ENCODE measurements at places on chromosomes 11 and 22.

- no peak for DNase-seq
Measured at GRCh38 chr22:22935056-22935545, 47.5 kb downstream of the IGLL5 start.

GRCh38 chr11:110908401-110909105 is 196.3 kb upstream of the ARHGAP20 start:
- DNase-seq, result no peak

DNA sequence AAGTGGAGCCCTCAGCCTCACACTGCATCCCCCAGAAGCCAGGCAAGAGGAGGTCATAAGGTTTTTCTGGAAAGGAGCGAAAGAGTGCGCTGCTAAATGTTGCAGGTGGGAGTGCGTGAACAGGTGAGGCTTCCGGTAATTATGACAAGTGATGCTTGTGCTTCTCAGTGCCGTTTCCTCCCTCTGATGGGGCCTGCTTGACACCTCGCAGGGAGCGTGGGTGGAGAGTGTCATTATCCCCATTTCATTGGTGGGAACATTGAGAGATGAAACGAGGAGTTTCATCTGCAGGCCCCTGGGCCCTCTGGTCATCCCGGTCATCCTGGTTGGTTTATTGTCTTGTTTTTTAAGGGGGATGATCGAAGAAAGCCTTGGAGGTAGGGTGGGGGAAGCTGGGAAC is 57.5 kb downstream of the BCR start:
- DNase-seq, result peak; percentile 30

GRCh38 chr11:36230779-36231699 is 58.2 kb downstream of the COMMD9 start:
- no peak for DNase-seq

GRCh38 chr11:44828296-44828695 is 101.5 kb downstream of the TSPAN18 start:
- DNase-seq, result no peak

GRCh38 chr11:36447947-36448346 is 62.1 kb downstream of the TRAF6 start:
- DNase-seq, result no peak

DNA sequence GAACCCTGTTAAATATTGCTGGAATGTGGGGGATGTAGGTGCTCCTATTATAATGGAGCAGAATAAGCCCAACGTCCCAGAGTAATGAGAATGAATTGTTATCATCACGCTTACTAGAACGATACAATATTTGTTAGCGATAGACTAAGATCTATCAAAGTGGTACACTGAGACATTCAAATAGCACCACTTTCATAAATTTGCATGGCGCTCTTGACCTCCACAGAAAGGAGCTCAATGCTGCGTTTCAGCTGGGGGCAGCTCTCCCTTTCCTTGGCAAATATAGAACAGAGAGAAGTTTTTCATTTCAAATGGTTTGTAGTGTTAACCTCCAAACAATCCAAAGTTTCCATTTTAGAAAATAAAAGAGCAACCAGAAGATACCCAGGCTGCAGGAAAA is 38.2 kb upstream of the BLID start:
- DNase-seq, result no peak

DNA sequence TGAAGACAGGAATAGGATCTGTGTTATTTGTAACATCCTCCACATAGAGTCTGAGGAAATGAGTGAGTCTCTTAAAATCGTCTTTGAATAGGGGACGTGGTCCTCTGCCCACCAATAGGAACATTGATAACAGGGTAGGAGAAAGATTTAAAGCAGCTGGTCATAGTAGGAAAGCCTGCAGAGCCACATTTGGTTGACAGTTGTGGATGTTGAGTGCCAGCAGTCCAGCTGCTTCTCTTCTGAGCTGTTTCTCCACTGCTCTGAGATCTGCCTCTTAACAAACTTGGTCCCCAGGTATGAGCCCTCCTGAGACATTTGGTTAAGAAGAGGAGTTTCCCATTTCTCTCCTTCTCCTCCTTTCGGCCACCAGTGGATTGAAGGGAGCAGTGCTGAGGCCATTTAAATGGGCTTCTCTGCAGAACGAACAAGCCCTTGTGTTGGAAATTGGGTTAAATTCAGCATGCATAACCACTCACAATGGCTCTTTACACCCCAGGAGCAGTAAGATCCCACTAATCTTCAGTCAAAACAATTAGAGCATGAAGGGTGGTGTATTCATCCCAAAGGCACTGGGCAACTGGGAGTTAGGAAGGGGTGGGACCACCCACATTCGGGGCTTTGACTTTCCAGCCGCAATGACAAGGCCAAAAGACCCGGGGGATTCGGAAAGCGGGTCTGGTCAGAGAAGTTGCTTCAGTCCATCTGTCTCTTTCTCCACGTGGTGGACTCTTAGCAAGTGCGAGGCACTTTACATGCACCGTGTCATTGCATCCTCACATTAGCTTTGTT is 32.3 kb downstream of the MIAT start:
- no peak for DNase-seq

DNA sequence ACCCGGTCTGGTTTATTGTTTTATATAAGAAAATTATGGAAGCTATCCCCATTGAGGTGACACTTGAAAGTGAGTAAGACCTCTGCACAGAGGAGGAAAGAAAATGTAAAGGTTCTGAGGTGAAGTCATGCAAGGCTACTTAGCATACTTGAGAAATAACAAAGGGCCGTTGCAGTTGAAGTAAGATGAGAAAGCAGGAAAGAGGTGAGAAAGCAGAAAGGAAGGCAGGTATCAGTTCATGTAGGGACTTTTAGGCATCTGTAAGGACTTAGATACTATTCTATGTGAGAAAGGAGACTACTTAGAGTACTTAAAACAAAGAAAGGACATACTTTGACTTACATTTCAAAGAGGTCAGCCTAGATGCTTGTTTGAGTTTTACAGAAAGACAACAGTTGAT is 84.7 kb downstream of the CASP12 start:
- DNase-seq, result no peak

Data from activated T-helper 1 cell treated with anti-CD3 and anti-CD28 coated beads, Interleukin-2, amount 50 U/mL, for 16 hours (primary cell).